ENCODE measurements at places on chromosomes 6 and 20.

DNA sequence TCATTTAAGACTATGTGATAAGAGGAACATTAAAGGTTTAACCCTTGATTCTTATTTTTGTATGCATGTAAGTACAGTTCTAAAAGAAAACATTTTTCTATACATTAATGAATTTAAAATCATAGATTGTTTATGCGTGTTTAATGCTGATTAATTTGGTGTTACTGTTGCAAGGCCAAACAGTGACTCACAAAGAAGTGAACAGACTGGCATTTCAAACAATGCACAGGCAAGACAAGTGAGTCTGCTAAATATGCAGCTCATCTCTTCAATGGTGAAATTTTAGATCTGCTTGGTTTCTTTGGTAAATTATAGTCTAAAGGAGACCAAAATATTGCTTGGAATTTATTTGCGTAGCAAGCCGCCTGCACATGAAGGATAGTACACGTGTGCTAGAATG, 417.4 kb upstream of the SOX4 start:
- DNase-seq, result no peak

DNA sequence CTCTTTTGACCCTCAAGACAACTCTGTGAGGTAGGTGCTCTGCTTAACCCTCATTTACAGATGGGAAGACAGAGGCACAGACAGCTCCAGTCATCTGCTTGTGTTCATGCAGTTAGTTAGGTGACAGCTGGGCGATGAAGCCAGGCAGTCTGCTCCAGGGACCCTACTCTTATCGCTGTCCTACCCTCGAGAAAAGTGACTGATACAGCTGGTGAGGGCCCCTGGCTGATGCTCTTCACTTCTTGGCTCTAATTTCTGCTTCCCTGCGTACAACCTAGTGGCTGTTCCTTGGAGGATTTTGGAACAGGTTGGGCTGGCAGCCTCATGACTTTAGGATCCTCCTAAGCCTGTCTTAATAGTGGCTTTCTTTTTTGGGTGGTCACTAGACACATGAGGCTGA, 9.1 kb upstream of the TJAP1 start:
- DNase-seq, result no peak

DNA sequence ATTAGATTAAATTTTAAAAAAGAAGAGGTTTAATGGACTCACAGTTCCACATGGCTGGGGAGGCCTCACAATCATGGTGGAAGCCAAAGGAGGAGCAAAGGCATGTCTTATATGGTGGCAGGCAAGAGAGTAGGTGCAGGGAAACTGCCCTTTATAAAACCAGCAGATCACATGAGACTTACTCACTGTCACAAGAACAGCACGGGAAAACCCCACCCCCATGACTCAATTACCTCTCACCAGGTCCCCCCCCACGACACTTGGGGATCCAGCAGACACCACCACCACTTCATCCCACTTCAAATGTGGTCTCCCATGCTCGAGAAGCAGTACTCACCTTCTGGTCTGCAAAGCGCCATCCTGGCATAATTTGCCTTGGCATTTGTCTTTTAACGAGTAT, 24.6 kb downstream of the MTFR2 start:
- no peak for DNase-seq

GRCh38 chr6:149964308-149965193, 808 bp downstream of the ULBP1 start:
- DNase-seq, result no peak

- DNase-seq, result no peak
Measured at GRCh38 chr20:10060226-10060625, 25.4 kb downstream of the ANKEF1 start.
